Uterus (tissue), 4 donors: ENCODE measurements at places on chromosomes 3 and 15. TPM values are rescaled to one million over a fixed set of nuclear protein-coding genes. Genes with fewer than 3 reads are reported as not detected.

Gene CCR2
- not detected for total RNA-seq

Gene POLQ
- total RNA-seq: 5.8 TPM

DNA sequence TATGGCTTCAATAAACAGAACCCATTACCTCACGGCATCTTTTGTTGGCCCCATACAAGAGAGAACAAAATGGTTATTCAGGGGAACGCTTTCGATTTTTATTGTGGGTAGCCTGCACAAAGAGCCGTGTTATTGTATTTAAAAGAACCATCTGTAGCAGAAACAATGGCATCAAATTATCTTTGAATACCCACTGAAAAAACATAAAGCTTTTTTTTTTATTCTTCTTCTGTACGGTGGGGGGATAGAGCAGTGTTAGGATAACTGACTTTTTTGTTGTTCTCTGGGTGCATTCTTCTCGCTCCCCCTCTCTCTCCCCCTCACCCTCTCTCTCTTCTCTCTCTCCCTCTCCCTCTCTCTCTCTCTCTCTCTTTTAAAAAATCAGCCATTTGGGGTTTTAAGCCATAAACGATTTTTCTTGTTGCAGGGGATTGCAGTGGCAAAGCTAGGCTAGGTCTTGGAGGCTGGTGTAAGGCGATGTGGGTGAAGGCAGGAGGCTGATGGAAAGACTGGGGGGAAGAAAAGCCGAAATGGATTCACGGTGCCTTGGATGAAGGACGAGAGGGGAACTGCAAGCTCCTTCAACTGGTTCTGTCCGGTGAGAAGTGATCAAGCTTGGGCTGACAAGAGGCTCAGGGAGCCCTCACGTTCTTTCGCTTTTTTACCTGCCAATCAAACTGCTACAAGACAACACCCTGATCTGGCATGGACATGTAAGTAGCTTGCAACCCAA is 12.4 kb upstream of the SOX2 start:
- DNase-seq: no peak
- H3K27me3 ChIP-seq: peaks cover 24% of the 10 kb centered on the region
- no peak overlapping the region for H3K4me3 ChIP-seq
- H3K4me1 ChIP-seq: no peaks in the 10 kb centered on the region
- no peak overlapping the region for H3K27ac ChIP-seq

GRCh38 chr3:129610276-129610675 is 3.8 kb upstream of the PLXND1 start:
- no peaks in the 10 kb centered on the region for H3K4me1 ChIP-seq
- H3K27me3 ChIP-seq: no peaks in the 10 kb centered on the region
- H3K4me3 ChIP-seq: no peak overlapping the region
- H3K36me3 ChIP-seq: no peaks in the 10 kb centered on the region

Gene GOLGA6B
- total RNA-seq: not detected

Gene NAALADL2
- 0.26 TPM for total RNA-seq

DNA sequence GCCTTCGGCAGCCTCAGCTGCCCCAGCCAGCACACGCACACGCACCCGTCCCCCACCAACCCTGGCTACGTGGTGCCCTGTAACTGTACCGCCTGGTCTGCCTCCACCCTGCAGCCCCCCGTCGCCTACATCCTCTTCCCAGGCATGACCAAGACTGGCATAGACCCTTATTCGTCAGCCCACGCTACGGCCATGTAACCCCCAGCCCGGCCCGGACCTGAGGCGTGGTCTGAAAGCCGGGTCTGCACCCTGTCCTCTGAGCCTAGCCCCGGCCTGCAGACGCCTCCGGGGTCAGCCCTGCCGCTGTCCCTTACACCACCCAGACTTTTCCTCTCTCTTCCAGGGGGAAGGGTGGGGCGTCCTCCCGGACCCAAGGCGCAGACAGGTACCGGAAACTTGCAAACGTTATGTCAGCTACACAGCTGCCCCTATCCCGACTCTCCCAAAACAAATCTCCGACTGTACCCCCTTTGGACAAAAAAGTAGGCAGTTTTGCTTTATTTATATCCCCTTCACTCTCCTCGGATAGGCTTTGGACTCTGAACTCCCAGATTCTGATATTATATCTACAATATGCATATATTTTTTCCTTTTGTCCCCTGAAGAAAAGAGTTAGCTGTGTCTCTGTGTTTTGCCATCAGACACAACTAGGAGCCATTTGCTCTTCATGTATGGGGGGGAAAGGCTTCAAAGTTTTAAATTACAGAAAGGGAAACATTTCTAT is 1.4 kb downstream of the SOX14 start:
- H3K4me3 ChIP-seq: no peak overlapping the region
- H3K4me1 ChIP-seq: no peaks in the 10 kb centered on the region
- H3K27me3 ChIP-seq: peaks cover 70% of the 10 kb centered on the region
